ENCODE measurements at places on chromosomes 12 and 14. TPM values are rescaled to one million over a fixed set of nuclear protein-coding genes. Genes with fewer than 3 reads are reported as not detected.

Gene EML5
- total RNA-seq = 3.9 TPM

Gene COCH
- total RNA-seq = 3.1 TPM

Gene ARF3
- total RNA-seq = 97.1 TPM

Gene NUBPL
- 10.2 TPM for total RNA-seq

Gene CBLN3
- 8.9 TPM for total RNA-seq

Gene MYF5
- not detected for total RNA-seq

Gene CNTN1
- total RNA-seq = not detected

Gene MMP17
- 0.51 TPM for total RNA-seq

Gene FAM186B
- 0.17 TPM for total RNA-seq

Gene EIF2S3B
- total RNA-seq = 1.9 TPM

Gene SCFD1
- total RNA-seq = 59.1 TPM

Gene SCN8A
- 1.3 TPM for total RNA-seq

Gene AICDA
- total RNA-seq = not detected

Gene PPP1R1A
- total RNA-seq = not detected

Gene FOXA1
- total RNA-seq = not detected

Gene IL26
- 1.2 TPM for total RNA-seq

Gene CMKLR1
- not detected for total RNA-seq

Gene EEA1
- 17.1 TPM for total RNA-seq

Gene FOXG1
- not detected for total RNA-seq

Gene TMPRSS12
- not detected for total RNA-seq

Gene TSPAN11
- total RNA-seq = not detected

Gene COL2A1
- not detected for total RNA-seq

Gene MORN3
- 1.6 TPM for total RNA-seq

Gene TSPAN8
- total RNA-seq = not detected

Gene PPFIA2
- total RNA-seq = 0.13 TPM

Gene RNASE2
- not detected for total RNA-seq

Gene RNU4-1
- 620 TPM for total RNA-seq

Gene TAS2R42
- total RNA-seq = not detected

Gene SLC5A8
- total RNA-seq = not detected

Gene HOXC6
- not detected for total RNA-seq

Gene KRT4
- total RNA-seq = not detected

Gene PTCSC3
- total RNA-seq = not detected

Gene MYF6
- not detected for total RNA-seq

Gene SELPLG
- total RNA-seq = 26.8 TPM

Gene KRT78
- total RNA-seq = not detected

Gene GALNT16
- 0.08 TPM for total RNA-seq

Gene C14orf132
- total RNA-seq = 1.1 TPM

Gene RAB15
- total RNA-seq = 4.8 TPM

Gene TWF1
- 34.7 TPM for total RNA-seq

Gene NTS
- total RNA-seq = not detected

Gene FOXJ2
- 19.3 TPM for total RNA-seq

Gene RNF31
- total RNA-seq = 80.8 TPM

Gene ACSM4
- not detected for total RNA-seq

Gene RTRAF
- 217 TPM for total RNA-seq

All from activated CD8-positive, alpha-beta memory T cell treated with anti-CD3 and anti-CD28 coated beads for 36 hours (primary cell).